ENCODE measurements at places on chromosomes 3 and 15.

DNA sequence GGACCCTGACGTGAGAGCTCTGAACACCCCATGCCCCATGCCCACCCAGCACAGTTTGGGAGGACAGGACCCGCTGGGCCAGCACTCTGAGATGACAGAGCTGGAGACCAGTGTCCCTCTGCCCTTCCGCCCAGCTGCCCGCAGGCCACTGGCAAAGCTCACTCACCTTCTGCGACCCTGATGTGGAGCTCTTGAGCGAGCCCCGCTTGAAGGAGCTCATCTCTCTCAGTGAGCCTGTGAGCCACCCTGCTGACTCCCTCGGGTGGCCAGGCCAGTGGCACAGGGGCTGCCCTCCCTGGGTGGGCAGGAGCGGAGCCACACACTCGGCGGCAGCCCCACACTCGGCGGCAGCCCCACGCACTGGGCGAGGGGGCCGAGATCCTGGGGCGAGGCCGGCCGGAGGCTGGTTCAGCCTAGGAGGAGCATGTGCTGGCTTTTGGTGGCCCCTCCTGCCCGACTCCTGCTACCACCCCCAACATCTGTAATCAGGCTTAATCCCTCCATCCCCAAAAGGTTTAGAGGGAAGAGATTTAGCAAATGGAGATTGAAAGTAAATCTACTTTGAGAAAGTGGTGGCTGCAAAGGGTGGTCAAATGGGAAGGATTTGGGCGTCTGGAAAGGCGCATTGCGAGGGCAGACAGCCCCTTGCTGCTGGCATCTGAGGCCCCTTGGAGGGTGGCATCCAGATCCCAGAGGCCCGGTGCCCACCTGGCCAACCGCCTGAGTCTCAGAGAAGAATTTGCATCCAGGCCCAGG lies 59.4 kb upstream of the TRPM1 start:
- no peak for DNase-seq

- DNase-seq = no peak
Measured at GRCh38 chr3:76826861-76827260, 213.0 kb upstream of the ROBO2 start.

- no peak for DNase-seq
Measured at GRCh38 chr3:111047042-111047441, 24.6 kb upstream of the NECTIN3 start.

GRCh38 chr15:75693501-75694240 lies 19.0 kb downstream of the CSPG4 start:
- DNase-seq = no peak

DNA sequence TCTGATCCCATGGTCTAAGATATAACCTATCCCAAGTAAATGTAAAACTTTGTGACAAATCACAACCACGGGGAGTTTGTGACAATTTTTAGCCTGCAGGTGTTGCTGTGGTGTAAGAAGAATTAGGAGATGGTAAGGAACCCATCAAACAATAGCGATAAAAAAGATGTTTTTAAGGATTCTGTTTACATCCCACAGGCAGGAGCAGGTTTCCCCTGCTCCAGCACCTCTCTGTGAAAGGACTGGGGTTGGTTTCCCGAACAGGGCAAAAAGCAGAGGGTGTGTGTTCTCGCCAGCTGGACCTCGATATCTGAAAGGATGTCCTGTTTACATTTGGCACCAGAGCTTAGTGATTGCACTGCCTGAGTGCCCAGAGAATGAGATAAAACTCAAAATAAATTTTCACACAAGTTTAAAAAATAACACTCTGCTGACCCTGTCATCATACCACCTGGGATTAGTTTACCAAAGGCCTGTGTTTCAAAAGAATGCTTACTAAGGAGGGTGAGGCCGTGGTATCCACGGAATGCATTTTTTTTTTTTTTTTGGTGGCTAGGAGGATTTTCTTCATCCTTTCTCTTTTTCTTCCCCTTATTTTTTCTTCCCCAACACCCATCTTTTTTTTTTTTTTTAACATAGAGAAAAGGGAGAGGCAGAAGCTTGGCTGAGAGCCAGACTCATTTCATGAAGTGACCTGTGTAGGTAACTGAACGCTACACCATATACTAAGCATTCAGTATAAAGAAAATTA lies 151.8 kb upstream of the DPH6 start:
- DNase-seq = no peak

DNA sequence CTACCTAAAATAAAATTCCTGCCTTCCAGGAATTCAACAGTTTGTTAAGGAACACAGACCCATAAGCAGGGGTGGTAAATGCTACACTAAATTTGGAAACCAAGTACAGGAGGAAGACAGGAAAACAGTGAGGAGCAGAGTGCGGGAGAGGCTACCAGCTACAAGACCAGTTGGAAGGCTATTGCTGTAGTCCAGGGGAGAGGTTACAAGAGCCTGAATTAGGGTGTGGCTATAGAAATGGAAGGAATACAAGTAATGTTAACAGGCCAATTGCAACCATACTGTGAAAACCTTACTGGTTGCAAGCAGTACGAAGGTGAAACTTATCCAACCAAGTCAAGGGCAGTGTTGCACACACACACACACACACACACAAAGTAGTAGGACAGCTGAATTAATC lies 880 bp upstream of the ARMC8 start:
- no peak for DNase-seq

GRCh38 chr3:173066044-173067004 lies 74.7 kb downstream of the SPATA16 start:
- DNase-seq = peak; percentile 86

- DNase-seq = no peak
Measured at GRCh38 chr3:152314677-152315353, 46.1 kb downstream of the MBNL1 start.

DNA sequence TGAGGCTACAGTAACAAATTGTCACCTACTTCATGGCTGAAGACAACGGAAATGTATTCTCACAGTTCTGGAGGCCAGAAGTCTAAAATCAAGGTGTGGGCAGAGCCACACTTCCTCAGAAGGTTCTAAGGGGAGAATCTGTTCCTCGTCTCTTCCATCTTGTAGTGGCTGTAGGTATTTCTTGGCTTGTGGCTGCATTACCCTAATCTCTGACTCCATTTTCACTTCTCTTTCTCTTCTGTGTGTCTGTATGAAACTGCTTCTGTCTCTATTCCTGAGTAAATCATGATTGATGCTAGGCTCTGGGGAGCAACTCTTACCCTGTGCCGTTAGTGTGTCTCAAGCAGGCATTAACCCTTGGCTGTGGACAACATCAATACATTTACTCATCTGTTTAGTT lies 164.7 kb downstream of the SQOR start:
- no peak for DNase-seq

- DNase-seq = no peak
Measured at GRCh38 chr3:45103753-45104714, 42.1 kb downstream of the CDCP1 start.

- DNase-seq = no peak
Measured at GRCh38 chr3:177336873-177337450, 139.7 kb upstream of the TBL1XR1 start.

DNA sequence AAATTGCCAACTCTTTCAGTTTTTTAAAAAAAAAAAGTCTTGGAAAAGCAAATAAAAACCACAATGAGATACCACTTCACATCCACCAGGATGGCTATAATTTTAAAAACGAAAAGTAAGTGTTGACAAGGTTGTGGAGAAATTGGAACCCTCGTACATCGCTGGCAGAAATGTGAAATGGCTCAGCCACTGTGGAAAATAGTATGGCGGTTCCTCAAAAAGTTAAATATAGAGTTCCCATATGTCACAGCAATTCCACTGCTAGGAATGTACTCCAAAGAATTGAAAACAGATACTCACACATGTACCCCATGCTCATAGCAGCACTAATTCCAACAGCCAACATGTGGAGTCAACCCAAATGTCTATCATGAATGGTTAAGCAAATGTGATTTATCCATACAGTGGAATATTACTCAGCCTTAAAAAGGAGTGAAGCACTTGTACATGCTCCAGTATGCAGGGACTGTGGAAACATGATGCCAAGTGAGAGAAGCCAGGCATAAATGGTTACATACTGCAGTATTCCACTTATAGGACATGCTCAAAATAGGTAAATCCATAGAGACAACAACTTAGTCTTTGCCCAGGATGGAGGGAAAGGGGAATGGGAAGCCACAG lies 73.8 kb upstream of the PCSK6 start:
- DNase-seq = no peak

GRCh38 chr15:74598126-74598842 lies 17.4 kb upstream of the CLK3 start:
- DNase-seq = no peak

DNA sequence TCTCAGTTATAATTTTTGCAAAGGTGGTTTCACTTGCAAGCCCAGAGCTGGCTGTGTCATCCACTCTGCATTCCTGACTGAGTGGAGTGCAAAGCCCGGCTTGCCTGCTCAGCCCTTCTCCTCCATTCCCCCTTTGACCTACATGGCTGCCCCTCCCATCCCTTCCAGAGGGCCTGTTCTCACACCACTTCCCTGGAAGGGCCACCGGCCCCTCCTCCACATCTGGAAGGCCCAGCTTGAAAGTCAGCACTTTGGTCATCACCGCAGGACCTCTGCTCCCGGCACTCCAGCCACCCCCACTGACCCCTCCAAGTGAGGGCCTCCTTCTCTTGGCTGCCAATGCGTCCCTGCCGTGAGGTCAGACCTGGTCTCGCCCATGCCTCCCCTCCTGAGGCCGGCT lies 74.1 kb upstream of the RNF7 start:
- no peak for DNase-seq

- no peak for DNase-seq
Measured at GRCh38 chr3:189688262-189688661, 57.1 kb downstream of the TP63 start.

DNA sequence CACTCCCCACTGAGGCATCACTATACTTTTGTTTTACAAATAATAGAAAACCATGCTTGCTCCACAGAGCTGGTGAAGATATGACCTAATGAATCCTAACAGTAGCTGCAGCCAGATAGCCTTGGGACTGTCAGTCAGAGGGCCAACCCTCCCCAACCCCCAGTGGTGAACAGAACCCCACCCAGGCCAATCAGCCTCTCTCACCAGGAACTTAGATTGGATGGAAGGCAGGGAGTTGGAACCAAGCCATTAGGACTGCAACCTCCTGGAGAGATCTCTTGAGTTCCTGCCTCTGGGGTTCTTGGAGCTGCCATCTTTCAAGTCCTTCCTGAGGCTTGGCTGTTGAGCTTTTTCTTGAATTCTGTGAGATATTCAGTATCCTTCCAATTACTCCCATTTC lies 3.0 kb upstream of the MRPS22 start:
- DNase-seq = no peak

DNA sequence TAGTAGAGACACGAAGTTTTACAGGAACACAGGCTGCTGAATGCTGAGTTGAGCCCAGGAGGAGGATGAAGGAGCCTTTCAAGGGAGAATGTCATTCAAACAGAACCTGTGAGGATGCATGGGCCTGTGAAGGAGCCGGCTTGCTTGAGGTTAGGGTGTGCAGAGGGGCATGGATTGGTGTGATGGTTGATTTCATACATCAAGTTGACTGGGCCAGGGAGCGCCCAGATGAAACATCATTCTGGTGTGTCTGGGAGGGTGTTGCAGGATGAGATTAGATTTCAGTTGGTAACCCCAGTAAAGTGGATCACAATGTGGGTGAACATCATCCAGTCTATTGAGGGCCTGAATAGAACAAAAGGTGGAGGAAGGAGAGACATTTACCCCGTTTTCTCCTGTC lies 243.6 kb downstream of the EDEM1 start:
- DNase-seq = no peak

DNA sequence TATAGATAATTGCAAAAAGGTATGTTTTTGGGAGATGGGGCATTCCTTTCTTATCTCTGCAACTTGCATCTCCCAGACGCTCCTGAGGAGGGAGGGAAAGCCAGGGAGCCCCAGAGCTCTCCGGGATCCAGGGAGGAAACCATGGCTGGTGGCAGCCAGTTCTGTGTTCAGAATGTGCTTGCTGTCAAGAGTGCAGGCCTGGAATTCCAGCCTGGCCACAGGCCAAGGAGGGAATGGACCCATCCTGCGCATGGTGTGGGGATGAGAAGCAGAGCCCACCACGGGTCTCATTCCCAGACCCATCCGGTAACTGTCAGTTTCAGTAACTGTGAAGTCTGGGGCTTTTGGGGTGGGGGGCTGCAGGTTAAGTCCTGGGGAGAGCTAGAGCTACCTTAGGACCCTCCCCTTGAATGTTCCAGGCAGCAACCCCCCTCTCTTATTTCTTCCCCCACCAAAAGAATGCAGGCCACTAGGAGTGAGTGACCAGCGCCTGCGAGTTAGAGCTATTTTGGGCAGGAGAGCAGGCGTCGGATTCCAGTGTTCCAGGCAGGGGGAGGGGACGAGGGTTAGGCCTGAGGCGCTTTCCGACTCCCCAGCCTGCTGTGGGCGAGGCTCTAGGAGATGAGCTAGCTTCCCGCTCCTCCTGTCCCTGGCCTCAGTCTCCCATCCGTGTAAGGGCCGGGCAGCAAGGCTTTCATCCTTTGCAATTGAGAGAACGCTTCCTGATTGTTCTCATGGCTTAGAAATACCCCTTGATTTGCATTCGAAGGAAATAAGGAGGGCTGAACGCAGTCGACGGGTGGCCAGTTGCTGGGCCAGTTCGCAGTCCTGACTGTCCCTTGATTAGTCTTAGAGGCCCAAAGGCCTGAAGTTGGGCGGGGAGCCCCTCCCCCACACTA lies 781 bp upstream of the DAG1 start:
- DNase-seq = peak; percentile 37

DNA sequence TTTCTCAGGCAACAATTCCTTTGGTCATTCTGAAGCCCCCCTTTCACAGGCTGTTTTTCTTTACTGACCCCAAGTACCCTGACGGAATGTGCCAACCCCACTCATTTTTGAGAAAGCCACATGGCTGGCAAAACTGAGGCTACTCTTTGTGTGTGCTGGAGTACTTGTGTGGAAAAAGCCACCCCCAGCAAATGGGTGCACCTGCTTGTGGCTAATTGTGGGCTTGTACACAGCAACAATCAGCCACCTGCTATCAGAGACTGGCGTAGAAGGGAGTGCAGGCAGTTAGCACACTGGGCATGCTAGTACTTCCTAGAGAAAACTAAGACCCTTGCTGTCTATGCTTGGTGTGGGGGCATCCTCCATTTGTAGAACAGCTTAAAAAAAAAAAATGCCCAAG lies 110.1 kb upstream of the LMOD3 start:
- no peak for DNase-seq

DNA sequence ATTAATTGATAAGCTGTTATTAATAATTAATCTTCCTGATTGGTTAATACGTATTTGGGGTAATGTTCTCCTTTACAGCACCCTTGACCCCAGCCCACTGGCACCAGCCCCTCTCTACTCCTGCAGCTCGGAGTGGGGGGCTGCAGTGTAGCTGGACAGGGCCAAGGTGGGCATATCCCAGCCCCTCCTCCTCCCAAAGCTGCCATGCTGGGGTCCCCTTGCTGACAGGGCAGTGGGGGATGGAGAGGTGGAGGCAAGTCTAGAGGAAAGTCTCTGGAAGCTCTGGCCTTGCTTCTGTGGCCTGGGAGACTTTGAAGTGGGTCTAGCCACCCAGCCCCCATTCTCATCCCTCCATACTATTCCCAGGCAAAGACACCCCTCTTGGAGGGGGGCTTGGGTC lies 35.8 kb downstream of the HCN4 start:
- DNase-seq = no peak

- DNase-seq = no peak
Measured at GRCh38 chr3:161108840-161109239, 3.7 kb upstream of the B3GALNT1 start.

GRCh38 chr3:106068795-106069194 lies 200.0 kb upstream of the CBLB start:
- no peak for DNase-seq
